ENCODE measurements at places on chromosomes 3 and 15.
A peak's percentile ranks its signal among the peaks of the same experiment; 100 is the strongest.

DNA sequence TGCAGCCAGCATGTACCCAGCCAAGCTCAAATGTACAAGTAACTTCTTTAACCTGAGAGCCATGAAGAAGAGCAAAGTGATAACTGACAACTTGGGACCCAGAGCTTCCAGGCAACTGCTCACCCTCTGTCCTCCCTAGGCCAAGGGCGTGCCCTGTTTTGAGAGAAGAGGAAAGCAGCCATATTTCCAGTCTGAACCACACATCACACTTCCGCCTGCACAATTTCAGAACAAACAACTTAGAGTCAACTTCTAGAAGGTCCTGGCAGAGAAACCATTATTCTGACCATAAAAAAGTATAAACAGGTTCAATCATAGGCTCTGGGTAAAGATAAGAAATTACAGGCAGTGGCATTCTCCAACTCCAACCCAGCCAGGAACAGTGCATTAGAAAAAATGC, 50.1 kb downstream of the ITGB5 start:
- no peak for DNase-seq

- DNase-seq, result no peak
Measured at GRCh38 chr3:172115787-172116186, 76.4 kb downstream of the FNDC3B start.

DNA sequence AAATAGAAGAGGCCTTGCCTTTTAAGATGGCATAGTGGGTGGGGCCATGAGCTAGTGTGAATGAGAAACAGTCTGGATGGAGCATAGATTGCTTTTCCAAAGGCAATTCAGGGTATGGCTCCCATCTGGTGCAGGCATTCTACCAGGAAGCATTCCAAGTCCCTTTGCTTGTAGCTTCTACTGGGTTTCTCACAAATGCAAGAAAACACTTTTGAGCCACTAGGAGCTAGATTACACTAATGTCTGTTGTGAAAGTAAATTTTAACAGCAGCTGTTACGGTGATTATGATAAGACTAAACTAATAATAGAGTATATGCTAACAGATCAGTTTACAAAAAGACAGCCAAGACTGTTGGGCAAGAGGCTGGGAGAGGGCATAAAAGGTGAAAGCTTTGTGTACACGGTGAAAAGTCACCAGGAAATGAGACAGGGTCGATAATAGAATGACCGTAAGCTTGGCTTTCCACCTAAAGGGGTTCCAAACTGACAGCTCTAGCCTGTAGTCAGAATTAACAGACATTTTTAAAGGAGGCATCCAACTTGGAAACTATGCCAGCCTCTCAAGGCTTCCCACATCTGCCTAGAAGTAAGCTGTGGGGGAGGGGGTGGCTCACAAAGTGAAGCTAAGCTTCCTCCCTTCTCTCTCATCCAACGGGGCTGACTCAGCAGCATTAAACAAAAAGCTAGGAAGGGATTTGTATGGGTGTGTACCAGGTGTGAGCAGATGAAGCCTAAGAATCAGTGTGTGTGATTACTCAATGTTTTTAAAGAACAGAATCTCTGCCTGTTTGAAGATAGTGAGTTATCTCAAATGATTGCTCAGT, 61.1 kb upstream of the GPD1L start:
- no peak for DNase-seq

GRCh38 chr3:171860830-171861535, 17.8 kb downstream of the TMEM212 start:
- peak; percentile 47 for DNase-seq

DNA sequence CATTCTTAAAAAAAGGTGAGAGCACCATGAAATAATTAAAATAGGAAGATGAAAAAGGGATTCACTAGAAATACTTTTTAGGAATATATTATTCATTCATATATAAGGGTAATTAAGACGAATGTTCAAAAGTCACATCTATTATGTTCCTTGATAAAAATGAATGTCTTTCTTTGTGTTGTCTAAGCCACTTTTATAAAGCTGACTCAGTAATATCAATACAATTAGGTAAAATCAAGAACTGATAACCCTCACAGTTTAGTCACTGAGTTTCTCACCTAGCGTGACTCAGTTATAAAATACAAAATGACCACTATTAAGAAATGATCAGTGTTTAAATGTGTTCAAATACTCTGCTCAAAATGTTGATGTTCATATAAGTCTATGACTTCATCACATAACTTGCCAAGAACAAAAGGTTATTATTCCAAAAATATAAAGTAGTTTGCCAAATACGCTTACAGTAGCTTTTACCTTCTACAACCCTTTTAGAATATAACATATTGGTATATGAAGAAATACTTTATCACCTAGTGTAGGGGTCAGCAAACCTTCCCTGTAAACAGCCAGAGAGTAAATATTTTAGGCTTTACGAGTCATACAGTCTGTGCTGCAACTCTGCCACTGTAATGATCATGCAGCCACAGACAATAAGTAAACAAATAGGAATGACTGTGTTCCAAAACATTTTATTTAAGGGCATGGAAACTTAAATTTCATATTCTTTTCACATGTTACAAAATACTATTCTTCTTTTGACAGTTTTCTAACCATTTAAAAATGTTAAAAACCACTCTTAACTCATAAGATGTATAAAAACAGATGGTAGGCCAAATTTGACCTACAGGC, 369.8 kb downstream of the TBC1D5 start:
- DNase-seq, result no peak

DNA sequence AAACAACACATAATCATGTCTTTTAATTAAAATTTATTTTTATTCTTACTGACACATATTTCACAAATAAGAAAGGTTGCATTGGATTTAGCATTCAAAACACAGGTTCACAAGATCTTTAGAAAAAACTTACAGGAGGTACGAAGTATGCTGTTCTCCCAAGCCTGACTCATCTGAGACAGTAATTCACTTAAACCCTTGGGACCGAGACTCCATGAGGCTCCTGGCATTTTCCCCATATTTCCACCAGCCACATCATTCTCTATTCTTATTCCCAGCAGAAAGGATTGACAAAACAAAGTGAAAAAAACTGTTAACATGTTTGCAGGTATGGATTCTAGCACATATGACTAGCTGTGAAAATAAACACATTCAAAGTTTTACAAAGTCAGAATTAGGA, 52.6 kb downstream of the CNTN3 start:
- no peak for DNase-seq

DNA sequence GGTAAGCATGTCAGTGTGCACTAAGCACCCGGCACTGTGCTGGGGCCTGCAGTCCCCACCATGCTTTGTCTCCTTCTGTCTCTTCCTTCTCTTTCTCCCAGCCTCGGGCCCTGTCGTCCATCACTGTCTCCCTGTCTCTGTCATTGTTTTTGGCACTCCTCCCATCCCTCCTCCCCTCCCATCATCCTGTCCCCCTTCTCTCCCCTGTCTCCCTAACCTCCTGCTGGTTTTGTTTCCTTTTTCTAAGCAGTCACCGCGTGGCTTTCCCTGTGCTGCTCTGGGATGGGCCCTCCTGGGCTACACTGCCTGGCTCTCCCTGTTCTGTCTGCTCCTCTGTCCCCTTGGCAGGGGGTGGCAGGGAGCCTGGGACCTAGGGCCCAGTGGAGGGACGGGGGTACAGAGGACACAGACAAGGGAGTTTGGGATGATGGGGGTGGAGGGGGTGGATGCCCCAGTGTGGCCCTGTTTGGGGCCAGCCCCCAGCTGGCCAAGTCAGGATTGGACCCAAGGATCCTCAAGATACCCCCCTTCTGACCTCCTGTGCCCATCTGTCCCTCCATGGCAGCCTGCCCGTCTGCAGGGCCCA, 5.7 kb downstream of the CHST13 start:
- DNase-seq, result peak; percentile 13

GRCh38 chr3:150377601-150378300, 30.3 kb upstream of the TSC22D2 start:
- DNase-seq, result no peak

DNA sequence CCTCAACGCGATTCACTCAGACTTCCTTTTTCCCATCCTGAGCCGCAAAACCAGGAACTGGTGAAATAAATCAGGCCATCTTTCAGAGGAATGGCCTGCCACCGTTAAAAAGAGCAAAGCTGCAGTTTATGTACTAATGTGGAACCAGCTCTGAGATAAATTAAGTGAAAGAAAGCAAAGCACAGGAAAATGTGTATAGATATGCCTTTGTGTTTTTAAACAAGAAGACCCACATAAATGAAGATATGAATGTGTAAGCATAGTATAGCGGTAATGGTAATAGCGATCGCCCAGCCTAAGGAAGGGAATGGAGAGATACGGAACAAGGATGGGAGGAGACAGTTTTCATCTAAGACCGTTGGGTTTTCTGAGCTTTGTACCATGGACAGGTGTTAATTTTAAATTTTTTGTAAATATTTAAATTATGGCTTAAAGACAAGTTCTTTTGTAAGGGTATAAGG, 30.8 kb upstream of the RPN1 start:
- DNase-seq, result no peak

GRCh38 chr15:25248583-25249235, 190.1 kb downstream of the UBE3A start:
- DNase-seq, result no peak

DNA sequence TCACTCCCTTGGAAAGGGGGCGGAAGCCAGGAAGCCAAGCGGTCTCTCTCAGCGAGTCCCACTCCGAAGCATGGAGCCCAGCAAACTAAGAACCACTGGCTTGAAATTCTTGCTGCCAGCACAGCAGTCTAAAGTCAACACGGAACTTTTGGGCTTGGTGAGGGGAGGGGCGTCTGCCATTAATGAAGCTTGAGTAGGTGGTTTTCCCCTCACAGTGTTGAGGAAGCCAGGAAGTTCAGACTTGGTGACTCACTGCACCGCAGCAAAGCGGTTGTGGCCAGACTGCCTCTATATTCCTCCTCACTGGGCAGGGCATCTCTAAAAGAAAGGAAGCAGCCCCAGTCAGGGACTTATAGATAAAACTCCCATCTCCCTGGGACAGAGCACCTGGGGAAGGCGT, 665.4 kb upstream of the CBLB start:
- DNase-seq, result peak; percentile 55

DNA sequence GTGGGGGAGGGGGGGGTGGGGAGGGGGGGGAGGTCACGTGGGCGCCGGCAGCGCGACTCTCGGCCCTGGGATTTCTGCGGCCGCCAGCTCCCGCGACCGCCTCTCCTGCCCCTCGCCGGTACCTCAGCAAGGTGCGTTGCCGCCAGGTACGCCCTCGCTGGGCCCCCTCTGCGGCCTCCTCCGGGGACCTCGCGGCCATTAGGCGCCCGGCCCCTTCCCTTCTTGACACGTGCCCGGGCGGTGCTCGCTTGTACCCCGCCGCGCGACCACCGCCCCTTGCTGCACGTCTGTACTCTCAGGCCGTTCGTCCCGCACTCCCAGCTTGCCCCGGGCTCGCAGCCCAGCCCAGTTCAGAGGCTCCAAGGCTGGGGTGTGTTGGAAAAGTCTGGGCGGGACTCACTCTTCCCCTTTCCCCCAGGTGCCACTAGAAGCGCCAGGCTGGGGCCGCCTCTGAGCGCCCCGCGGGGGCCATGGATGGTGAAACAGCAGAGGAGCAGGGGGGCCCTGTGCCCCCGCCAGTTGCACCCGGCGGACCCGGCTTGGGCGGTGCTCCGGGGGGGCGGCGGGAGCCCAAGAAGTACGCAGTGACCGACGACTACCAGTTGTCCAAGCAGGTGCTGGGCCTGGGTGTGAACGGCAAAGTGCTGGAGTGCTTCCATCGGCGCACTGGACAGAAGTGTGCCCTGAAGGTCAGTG, at the start of gene MAPKAPK3:
Gene MAPKAPK3 (plus strand): TSS at position 56 of the 696 bp plus-strand sequence. CDS start 415 bp downstream, at position 471.
- DNase-seq, result no peak

DNA sequence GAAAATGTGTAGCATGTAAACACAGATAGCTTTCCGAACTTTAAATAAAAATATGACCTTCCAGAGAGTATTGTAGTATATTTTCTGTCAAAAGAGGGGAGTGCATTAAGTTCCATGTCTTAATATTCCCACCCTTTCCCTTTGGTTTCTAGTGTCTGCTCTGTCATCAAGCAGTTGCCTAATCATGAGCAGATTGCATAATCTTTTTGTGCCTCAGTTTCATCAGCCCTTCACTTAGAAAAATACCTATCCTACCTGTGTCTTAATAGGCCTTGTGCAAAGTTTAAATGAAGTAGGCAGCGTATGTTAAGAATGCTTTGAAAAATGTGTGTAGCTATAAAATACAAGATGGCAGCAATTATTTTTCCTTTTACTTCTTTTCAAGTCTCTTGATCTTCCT, 52.8 kb downstream of the CALML4 start:
- no peak for DNase-seq

DNA sequence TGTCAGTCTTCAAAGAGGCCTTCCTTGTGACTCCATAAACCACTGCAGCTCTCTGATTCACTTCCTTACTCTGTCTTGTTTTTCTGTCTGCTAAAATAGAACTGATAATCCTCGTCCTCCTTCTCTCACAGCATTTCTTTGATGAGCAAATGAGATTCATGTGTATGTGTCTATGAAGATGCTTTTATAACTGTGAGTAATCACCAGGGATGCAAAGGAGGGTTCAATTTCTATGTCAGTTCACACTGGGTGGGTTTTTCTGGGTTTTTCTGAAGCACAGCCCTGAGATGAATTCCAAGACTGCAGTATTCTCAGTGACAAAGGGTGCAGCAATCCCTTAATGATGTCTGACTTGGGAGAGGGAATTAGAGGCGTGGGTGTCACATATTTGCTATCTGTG, 746.6 kb upstream of the CFAP20DC start:
- no peak for DNase-seq

DNA sequence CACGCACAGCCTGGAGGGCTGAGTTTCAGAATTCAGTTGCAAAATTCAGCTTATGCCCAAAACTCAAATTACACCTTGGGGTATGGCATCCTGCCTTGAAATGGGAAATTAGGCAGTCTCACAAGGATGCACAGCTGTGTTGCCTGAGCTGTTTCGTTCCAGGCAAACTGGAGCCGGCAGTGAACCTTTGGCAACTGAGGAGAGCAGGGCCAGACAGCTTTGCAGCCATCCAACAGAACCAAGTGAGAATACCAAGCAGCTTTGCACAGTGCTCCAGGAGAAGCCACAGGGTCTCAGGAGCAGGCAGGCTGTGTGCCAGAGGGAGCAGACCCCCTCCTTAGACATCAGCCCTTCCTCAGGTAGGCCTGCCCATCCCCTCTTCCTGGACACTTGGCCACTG, 32.5 kb upstream of the BFSP2 start:
- DNase-seq, result no peak

- peak; percentile 48 for DNase-seq
Measured at GRCh38 chr15:72781631-72782030, 1.9 kb downstream of the ADPGK start.
